ENCODE measurements at places on chromosomes 7 and 10.

GRCh38 chr10:44965651-44966097, 6.1 kb downstream of the RASSF4 start:
- DNase-seq, result no peak

- DNase-seq, result no peak
These were observed 89.0 kb downstream of the NKX6-2 start for GRCh38 chr10:132696728-132697577.

GRCh38 chr7:75835688-75836285, 22.2 kb upstream of the CCL24 start:
- DNase-seq, result no peak

- DNase-seq, result no peak
These were observed 196.9 kb downstream of the ZEB1 start for GRCh38 chr10:31515819-31516402.

GRCh38 chr10:70512149-70512639, 33.6 kb downstream of the PALD1 start:
- no peak for DNase-seq

DNA sequence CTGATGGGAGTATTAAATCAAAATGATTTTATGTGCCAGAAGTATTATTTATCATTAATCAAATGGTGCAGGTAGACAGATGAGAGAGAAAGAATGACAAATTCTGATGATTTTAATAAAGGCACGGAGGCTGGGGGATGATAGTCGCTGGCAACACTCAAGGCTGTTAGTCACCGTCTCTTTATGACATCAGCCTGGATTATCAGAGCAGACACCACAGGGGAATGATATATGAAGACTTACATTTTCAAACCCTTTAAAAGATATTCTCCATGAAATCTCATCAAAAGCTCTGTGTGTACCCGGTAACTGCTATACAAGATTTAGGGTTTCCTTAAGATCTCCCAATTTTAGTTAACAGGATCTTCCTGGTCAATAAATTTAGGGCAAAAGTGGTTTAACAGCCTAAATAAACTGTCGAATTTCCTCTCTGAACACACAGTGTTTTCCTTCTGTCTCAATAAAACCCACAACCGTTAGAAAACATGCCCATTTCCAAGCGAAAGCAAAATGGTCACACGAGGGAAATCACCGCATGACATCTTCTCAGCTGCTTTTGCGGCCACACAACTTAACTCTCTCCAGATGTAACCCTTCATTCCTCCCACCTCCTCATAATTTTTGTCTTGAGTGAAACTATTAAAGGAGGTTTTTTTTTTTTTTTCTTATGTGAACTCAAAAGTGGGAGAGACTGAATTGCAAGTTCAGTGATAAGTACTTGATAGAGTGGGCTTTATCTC, 133.2 kb upstream of the FAM171A1 start:
- no peak for DNase-seq

- DNase-seq, result no peak
These were observed 170.8 kb upstream of the CDCA7L start for GRCh38 chr7:22116451-22117030.

DNA sequence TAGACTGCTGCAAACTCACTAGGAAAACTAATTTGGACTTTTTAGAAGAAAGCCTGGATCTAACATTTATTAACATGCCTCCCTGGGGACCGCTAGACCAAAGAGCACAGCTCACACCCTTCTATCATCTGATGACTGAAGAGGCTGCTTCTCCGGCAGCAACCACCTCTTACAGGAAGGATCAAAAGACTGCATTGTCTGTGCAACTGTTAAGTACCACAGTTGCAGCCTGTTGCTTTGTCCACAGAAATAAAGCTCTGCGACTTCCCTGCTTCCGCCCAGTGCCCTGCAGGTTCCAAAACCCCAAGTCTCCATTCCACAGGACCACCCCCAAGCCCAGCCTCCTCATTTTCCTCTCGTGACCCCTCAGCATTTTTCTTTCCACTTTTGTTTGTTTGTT, 14.0 kb upstream of the PODXL start:
- DNase-seq, result no peak

DNA sequence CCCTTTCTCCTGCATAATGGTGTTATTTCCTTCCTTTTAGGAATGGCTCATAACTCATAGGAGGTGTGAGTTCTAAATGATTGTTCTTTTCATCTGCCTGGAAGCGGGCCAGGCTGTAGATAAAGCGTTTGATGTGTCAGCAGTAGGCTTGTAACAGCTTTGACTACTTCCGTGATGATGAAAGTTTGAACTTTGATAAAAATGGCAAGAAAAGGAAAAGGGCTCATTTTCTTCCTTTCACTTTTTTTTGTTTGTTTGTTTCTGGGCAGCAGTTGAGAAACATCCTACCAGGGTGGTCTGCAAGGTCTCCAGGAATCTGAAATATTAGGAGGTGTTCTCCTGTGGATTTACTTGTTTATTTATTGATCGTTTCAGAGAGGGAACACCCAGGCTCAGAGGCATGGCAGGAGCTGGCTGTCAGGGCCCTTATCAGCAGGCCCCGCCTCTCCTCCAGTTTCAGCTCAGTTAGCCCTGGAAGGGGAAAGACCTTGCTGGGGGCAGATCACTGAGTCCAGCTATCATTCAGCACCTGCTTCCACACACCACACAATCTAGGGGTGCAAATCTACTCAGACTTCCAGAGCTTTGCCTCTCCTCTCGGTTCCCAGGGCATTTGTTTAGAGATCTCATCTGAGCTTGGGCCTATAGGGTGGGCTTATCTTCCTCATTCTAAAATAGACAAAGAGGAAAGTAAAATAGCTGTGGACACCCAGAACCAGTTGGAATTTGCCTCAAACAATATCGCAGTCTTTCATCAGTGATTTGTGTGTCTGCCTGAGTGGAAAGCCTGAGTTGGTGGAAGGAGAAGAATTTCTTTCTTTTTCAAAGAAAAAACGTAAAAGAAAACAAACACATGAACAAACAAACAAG, 130.9 kb downstream of the BMPER start:
- no peak for DNase-seq

GRCh38 chr10:3780021-3780770, 4.8 kb downstream of the KLF6 start:
- DNase-seq, result no peak

- DNase-seq, result no peak
These were observed 340.4 kb downstream of the OTUD1 start for GRCh38 chr10:23779301-23779700.

DNA sequence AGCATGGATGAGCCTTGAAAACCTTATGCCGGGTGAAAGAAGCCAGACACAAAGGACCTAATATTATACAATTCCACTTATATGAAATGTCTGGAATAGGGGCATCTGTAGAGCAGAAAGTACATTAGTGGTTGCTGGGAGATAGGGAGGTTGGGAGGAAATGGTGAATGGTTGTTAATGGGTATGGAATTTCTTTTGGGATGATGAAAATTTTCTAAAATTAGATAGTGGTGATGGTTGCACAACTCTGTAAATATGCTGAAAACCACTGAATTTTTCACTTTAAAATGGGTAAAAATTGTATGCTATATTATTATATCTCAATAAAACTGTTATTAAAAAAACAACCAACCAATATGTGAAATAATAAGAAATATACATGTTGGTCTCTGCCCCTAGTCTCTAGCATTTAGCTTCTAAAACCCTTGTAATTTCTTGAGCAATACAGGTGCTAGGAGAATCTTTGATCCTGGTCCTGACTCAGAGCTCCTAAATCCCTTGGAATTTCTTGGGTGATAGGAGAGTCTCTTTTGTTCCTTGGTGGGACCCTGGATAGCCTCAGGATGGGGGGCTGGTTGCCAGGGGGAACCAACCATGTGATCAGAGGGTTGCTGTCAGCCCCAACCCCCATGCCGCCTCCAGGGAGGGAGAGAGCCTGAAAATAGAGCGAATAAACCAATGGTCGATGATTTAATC, 64.0 kb downstream of the TACR2 start:
- DNase-seq, result no peak

DNA sequence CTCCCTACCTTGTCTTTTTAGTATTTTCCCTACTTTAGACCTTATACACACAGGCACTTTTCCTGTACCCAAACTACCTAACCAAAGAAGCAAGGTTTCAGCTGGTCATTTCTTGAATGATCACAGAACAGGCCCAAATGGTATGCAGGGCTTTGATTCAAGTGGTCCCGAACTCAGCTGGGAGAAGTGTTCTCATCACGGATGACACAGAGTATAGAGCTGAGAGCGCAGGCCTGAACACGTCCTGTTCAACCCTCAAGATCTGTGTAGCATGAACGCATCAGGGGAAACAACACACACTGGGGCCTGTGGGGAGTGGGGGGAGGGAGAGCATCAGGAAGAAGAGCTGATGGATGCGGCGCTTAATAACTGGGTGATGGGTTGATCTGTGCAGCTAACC, 318.2 kb downstream of the SFMBT2 start:
- no peak for DNase-seq

DNA sequence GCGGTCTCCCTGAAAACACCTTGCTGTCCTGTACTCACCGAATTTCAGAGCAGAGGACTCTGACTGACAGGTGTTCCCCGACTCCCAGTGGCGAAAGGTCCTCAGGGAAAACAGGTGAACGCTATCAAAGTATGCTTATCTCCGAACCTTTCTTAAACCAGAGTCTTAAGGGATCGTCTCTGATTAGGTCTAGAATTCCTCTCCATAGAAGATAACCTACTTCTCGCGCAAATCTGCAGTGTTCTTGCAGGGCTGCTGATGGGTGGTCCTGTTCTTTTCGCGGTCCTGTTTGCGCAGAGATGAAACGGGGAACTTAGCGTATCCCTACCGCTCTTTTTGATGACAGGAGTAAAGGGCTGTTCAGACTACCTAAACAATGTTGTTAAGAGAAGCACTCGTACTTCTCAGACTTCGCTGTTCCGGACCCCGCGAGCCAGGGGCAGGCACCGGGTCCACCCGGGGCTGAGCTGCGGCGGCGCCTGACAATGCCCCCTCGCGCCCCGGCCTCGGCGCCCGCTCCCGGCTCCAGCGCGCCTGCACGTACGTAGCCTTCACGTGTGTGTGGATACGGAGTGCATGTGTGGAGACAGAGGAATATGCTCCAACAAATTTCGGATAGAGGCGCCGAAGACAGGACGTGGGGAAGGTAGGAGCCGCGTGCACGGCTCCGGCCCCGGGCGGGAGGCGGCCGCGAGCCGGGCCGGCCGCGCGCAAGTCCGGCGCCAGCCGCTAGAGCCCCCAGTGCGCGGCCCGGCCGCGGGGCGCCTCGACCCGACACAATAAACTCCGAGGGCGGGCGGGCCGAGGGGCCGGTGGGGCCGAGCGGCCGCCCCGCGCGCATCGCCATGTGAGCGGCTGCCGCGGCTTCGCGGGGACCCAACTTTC, 766 bp upstream of the ZMYND11 start:
- no peak for DNase-seq

GRCh38 chr7:98116656-98117461, 10.2 kb downstream of the LMTK2 start:
- DNase-seq, result no peak

DNA sequence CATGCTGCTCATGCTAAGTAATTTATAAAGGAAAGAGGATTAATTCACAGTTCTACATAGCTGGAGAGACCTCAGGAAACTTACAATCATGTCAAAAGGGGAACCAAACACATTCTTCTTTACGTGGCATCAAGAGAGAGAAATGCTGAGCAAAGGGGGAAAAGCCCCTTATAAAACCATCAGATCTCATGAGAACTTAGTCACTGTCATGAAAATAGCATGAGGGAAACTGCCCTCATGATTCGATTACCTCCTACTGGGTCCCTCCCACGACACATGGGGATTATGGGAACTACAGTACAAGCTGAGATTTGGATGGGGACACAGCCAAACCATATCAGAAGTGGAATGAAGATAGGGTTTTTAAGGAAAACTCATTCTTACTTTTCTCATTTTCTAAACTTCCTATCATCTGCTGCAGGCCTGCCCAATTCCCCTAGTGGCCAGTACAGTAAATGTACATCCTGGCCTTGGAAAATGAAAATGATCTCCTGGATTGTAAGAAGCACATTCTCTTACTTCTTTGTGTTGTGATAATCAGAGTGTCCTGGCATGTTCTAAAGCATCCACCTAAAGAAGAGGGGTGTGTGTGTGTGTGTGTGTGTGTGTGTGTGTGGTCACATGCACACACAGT, 421.5 kb downstream of the LRMDA start:
- DNase-seq, result no peak

GRCh38 chr10:11364241-11364640, 247.2 kb downstream of the USP6NL start:
- no peak for DNase-seq

- DNase-seq, result no peak
These were observed 231.3 kb upstream of the GRB10 start for GRCh38 chr7:51013861-51014511.

Data from hematopoietic multipotent progenitor cell treated with erythropoietin and hydrocortisone succinate and interleukin-3 and kit ligand, for 15 days (in vitro differentiated cells).